T-helper 22 cell (primary cell): ENCODE measurements at places on chromosomes 1 and 21.

- DNase-seq = no peak
These were observed 27.1 kb upstream of the VTCN1 start for GRCh38 chr1:117237726-117238381.

DNA sequence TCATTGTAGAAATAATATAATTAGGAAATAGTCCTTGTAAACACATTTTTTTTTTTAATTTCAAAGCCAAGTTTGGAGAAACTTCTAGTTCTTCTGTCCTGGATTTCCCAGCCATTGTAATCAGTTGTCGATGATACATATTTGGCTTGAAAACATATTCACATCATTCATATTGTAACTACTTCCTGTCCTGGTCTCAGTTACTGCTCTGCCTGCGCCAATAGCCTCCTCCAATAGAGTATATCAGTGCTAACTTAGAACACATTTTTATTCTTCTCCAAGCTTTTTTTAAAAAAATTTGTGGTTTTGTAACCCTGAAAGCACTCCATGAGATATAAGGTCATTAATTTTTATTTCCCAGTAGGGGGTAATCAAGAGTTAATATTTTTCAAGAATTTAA, 46.1 kb upstream of the FMO2 start:
- DNase-seq = no peak

DNA sequence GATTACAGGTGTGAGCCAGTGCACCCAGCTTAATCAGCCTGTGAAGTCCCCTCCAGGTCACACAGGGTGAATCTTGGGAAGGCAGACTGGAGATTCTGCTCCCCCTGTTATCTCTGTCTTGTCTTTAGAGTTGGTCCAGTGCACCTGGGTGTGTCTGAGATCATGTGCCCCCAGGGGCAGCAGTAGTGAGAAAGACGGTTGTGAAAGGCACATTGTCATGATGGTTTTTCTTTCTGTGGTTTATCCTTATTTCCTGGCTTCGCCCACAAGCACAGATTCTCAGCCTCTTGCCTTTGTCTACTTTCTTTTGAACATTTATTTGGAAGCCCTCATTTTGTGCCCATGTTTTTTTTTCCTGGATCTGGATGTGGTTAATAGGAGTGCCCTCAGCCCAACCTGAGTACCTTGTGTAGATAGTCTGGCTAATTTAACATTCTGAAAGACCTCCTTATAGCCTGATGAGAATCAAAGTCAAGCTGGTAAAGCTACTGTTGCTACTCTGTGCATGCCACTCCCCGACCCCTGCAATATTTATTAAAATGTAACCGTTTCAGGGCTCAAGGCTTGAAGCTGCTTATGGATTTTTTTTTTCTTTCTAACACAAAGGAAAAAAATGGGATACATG, 23.7 kb downstream of the UCK2 start:
- no peak for DNase-seq

GRCh38 chr1:11514366-11514765, 35.4 kb downstream of the DISP3 start:
- no peak for DNase-seq

- no peak for DNase-seq
These were observed 80.3 kb upstream of the ARTN start for GRCh38 chr1:43853161-43853921.

DNA sequence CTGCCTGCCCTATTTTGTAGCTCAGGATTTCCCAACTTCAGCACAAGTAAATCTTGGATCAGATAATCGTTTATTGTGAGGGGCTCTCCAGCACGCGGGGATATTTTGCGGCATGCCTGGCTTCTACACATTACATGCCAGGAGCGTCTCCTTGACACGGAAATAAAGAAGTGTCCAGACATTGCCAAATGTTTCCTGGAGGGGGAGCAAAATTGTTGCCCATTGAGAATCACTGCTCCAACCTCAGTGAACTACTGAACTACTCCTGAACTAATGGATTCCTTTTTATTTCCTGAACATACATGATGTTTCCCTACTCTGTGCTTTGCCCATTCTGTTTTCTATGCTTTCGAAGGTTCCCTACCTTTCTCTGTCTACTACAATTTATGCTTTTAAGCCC, 1359.1 kb upstream of the ADGRL2 start:
- DNase-seq = no peak

GRCh38 chr1:85278853-85279314, 2.5 kb upstream of the BCL10 start:
- DNase-seq = peak; percentile 34

DNA sequence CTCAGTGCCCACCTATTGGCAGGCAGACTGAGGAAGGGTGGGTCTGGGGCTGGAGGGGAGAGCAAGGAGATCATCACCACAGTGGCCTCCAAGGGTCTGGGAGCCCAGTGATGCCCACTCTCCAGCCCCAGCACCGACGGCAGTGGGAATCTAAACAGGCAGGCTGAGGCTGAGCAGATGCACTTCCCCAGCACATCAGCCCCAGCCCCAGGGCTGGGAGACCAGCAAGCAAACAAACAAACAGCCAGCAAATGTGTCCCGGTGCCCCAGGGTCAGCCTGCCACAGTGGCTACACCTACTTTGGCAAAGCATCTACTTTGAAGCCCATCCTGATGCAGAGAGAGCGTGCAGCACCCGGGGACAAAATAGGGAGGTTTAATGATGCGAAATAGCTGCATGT, 216.3 kb upstream of the ZC3H12A start:
- no peak for DNase-seq

- no peak for DNase-seq
These were observed 36.7 kb downstream of the ACBD3 start for GRCh38 chr1:226149806-226150205.

DNA sequence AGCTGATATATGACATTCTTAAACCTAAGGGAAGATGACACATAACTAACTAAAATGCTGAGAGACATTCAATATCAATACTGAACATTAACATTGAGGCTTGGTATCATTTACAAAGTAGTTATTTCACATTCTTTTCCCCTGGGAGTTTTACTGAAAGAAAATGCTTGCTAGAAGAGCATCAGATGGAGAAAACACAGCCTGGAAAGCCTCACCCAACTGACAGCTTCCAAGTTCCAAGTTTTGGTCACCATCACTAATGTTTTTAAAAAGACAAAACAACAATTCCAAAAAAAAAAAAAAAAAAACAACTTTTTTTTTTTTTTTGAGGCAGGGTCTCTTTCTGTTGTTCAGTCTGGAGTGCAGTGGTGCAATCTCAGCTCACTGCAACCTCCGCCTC, 80.6 kb downstream of the DSCAM start:
- no peak for DNase-seq

DNA sequence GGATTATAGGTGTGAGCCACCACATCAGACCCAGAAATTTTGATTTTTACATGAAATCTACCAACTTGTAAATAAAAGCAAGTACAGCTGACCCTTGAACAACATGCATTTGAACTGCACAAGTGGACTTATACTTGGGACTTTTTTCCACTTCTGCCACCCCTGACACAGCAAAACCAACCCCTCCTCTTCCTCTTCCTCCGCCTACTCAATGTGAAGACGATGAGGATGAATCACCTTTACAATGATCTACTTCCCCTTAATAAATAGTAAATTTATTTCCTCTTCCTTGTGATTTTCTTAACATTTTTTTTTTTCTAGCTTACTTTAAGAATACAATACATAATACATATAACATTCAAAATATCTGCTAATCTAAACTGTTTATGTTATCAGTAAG, 17.5 kb upstream of the YRDC start:
- DNase-seq = no peak

DNA sequence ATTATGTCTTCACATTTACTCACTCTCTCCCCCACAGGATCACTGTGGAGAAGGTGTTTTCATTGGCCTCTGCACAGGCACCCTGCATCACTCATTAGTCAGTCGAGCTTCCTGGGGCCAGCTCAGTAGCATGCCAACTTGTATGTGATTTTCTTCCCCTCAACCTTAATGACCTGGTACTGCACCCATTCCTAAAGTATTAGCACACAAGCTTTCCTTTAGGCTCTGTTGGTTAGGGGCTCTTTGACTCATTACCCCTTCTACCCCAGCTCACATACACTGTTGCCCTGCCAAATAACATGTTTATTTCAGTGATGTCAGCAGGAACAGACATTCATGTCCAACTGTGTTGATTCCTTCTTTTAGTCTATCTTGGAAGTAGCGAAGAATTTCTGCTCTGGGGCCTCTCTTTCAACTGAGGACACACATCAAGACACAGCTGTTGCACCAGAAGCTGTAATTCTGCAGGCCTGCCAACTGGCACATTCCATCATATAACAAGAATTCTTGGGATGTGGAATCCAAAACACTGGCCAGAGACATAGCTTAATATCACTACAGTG, 603.5 kb upstream of the ADAMTS5 start:
- DNase-seq = no peak

- no peak for DNase-seq
These were observed 32.9 kb downstream of the ARNT start for GRCh38 chr1:150843474-150843873.

GRCh38 chr1:243725075-243725474, 125.0 kb downstream of the AKT3 start:
- DNase-seq = no peak

DNA sequence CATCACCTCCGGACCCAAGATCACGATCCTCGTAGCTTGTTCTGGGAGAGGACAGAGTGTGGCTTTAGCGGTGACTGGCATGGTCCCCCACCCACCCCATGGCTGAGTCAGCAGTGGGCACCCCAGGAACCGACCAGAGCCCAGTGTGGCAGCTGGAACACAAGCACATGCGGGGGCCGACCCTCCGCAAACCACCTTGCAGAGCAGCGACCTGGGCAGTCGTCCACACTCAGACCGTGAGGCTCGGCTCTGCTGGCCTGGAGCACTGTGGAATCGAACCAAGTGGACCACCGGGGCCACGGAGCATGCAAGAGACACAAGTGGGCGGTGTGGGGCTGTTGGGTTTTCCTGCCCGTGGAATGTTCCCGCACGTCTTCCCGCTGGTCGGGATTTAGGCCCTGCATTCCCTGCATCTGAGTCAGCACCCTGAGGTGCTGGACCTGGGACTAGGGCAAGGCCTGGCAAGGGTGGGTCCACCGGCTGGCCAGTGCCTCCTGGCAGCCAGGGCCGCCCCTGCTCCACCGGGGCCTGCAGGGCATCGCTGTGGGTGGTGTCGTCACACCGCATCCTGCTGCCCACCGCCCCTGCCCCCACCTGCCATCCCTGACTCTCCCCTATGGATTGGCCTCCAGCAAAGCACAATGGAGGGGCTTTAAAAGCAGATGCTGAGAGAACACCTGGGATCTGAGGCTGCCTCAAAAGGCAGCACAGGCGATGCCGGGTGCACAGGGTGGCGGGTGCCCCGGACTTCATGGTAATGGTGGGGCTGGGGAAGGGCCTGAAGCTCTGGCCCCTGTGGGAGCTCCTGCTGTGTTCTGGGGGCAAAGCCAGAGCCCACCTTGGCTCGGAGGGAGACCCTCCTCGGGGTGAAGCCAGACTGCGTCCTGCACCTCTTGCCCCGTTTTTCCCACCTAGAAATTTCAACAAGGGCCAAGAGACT, 18.5 kb downstream of the MORN1 start:
- DNase-seq = no peak

DNA sequence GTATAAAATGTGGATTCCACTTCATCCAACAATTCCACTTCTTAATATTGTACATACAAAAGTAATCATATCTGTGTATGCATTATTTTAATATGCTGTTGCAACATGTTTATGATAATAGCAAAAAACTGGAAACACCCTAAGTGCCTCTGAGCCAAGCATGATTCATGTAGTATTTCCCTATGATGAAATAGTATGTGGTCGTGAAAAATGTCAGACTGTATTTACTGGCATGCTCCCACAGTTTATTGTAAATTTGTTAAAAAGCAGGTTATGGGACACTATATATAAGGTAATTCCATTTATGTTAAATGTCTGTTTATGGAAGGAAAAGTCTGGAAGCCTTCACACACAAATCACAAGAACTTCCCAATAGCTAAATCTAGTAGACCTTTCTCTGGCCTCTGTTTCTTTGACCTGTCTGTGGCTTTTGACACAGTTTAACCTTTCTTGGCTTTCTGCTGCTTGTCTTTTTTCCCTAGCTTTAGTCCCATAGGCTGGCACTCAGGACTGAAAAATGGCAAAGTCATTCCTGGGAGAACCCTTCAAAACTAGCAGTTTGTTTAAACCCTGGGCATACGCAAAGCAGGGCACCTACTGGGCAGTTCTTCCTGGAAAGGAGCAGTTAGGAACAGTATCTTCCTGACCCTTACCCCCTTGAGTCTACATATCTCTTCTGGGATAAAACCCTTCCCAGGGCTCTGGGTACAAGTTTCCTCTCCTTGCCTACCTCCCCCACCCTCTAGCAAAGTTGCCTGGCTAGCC, 65.4 kb upstream of the ARTN start:
- DNase-seq = no peak

GRCh38 chr1:5815211-5815610, 177.0 kb downstream of the NPHP4 start:
- no peak for DNase-seq

- DNase-seq = no peak
These were observed 50.7 kb downstream of the IRF2BP2 start for GRCh38 chr1:234559152-234559901.

- no peak for DNase-seq
These were observed 28.5 kb downstream of the RNF115 start for GRCh38 chr1:145795257-145795881.

DNA sequence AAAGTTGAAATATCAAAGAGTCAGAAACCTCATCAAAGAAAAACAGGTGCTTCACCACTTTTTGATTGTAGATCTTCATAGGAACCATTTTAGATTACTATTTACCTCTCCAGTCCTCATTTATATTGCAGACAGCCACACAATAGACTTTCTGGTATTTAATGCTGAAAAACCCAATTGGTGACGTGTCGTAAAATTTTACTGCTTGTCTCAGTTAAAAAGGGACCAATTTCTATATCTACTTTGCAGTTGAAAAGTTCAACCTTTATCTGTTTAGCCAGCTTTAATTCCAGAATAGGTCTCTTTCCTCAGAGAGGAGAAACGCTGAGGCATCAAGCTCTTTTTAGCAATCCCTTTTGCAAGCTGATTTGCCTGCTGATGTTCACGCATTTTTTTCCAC, 1722.4 kb downstream of the PLA2G4A start:
- no peak for DNase-seq

- DNase-seq = no peak
These were observed 42.6 kb downstream of the FAF1 start for GRCh38 chr1:50917138-50918137.

DNA sequence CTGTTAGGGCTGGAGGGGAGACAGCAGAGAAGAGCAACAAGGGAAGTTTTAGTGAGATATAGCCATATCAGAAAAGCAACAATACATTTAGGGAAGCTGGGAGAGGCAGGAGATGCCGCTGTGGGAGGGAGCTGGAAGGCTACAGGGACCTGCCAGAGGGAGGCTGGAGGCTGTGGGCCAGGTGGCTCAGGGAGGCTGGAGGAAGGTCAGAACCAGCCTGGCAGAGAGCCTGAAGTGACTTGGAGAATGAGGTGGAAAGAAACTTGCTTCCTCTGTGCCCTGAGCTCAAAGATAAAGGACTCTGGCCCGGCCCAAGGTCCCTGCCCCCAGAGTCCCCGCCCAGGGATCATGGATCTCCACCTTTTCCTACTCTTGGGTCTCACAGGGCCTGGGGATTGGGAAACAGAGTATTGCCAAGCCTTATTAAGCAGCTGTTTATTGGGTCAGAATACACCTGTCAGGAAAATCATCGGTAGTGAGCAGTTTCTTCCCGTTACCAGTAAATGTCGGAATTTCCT, 85.9 kb downstream of the KIF26B start:
- DNase-seq = no peak
